ENCODE measurements at places on chromosomes 6 and 20.

GRCh38 chr6:41581381-41581991, 35.3 kb downstream of the FOXP4 start:
- no peak for DNase-seq

DNA sequence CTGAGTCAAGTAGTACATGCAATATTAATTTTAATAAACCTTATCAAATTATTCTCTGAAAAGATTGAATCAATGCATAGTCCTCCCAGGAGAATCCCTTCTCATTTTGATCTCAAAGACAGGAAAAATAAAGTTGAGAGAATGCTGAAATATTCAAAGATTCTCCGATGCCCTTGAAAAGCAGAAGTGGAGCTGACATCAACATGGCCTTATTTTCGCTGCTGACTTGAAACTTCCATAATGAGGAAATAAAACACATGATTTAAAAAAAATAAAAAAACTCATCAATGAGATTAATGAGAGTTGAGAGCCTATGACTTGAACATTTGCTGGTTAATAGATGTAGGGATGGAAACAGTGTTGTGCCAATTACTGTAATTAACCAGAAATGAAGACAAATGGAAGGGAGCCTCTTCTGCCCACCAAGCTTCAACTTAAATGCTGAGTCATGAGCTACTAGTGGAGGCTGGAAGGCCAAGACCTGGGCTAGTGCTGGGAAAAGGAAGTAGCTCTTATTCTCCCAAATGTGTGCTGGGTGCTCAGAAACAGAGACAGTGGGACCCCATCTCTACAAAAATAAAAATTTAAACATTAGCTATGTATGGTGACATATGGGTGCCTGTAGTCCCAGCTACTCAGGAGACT, 139.9 kb downstream of the BFSP1 start:
- DNase-seq = no peak

DNA sequence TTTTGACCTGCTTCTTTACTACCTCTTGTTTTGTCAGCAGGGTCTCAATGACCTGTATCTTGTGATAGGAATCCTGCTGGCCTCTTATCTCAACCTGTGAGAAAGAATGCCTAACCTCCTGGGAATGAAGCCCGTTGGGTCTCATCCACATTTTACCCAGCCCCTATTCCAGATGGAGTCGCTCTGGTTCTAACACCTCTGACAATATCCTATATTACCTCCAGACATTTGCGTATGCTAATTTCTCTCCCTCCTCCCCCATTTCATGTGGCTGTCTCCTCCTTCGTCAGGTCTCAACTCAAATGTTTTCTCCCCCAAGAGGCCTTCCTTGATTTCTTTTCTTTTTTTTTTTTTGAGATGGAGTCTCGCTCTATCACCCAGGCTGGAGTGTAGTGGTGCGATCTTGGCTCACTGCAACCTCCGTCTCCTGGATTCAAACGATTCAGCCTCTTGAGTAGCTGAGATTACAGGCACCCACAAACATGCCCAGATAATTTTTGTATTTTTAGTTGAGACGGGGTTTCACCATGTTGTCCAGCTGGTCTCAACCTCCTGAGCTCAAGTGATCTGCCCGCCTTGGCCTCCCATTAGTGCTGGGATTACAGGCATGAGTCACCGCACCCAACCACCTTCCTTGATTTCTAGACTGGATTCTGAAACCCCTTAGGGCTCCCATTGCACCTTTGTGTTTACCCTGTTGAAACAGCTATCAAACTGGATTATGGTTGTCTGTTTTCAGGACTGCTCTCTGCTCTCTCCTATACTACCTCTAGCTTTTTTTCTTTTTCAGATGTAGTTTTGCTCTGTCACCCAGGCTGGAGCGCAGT, 49.5 kb upstream of the B4GALT5 start:
- no peak for DNase-seq

DNA sequence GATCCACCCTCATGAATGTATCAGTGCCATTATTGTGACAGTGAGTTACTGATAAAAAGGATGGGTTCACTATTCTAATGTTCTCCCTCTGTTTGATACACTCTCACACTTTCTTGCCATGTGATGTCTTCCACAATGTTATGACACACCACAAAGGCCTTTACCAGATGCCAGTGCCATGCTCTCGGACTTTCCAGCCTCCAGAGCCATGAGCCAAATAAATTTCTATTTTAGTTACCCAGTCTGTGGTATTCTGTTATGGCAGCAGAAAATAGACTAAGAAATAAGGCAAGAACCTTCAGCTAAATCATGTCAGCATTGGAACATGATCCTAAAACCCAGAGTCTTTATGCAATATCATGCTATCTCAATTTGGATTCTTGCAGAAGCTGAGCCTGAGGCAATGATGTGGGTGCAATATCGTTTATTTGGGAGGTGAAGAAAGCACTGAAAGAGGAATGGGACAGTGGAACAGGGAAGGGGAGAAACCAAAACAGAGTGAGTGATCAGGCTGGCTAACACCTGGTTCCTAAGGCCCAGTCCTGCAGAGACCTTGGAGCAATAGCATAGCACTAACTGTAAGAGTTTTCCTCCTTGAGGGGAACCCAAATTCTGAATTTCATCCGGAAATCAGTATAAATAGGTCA, 130.4 kb upstream of the LRFN2 start:
- no peak for DNase-seq

DNA sequence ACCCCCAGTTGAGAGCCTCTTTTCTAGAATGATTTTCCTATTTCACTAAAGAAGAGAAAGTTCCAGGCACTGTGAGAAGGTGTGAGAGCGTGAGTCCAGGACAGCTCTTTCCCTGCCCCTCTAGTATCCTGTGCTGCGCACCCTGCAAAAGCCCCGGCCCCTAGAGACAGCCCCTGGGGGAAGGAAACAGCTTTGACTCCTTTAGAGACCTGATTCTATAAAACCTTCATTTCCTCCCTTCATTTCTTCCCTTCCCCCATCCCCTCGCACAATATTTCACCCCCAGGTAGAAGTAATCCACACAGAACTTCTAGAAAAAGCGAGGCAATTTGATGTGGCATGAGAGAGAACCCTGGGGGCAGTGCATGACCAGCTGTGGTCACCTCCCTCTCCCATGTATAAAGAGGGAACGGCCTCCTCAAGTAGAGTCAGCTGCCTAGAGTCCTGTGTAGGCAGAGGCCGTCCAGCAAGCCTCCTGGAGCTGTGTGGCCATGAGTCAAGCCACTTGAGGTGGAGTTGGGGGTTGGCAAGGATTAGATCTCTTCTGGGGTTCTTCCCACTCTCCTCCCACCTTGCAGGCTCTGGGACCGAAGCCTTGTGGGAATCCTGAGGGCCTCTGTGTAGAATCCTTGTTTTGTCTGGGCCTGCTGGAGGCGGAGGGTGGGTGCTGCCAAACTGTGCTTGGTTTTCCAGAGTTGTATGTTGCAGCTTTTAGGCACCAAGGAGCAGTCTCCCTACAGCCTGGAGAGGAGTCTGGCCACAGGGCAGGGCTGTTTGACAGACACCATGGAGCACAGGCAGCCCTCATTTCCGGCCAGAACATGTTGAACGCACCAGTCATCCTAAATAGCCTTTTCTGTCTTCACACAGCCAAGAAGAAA, 41.7 kb downstream of the CHMP4B start:
- no peak for DNase-seq

DNA sequence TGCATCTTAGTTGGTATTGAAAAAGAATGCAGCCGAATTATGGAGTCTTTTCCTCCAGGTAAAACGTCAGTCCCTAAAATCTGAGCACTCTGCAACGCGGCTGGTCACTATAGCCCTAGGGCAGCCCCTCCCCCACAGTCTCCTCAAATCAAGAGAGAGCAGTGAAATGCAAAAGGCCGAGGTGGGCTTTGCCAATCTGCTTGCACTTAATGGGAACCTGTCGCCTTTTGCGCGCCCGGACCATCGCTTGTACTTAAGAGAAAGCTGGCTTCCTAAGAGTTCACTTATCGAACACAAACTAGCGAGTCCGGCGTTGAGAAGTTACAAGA, 447 bp downstream of the MCM3 start:
- no peak for DNase-seq

- DNase-seq = no peak
These were observed 21.9 kb upstream of the TAF8 start for GRCh38 chr6:42028234-42029061.

DNA sequence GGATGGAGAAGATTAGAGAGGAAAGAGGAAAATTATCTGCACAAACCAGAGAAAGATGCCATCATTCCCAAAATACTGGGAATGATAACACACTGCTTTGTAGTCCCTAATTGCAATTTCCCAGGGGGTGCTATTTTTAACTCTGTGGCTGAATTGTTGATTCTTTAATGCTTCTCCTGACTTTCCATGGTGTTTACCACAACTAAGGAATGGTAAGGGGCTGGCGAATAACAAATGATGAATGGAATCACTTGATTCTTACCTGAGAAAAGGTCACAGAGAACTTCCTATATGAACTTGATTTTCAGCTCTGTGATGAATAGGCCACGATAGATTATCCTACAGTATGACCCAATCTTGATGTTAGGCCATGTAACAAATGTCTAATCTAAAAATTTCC, 22.0 kb upstream of the IGF2R start:
- no peak for DNase-seq

DNA sequence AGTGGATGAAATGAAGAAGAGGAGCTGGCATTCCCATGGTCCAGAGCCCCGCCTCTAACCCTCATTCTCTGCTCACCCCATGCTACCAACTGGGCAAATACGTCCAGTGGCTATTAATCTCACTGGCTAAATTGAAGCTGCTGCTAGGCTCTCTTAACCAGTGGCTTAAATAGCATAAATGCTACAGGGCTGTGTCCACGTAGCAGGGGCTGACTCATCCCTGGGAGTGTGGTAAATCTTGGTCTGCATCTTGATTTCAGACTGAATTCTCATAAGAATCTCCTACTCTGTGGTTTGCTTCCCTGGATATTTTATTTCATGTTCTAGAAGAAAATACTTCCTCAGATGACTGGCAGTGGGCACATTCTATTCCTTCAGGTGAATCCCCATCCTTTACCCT, 193.1 kb upstream of the ARG1 start:
- DNase-seq = no peak

DNA sequence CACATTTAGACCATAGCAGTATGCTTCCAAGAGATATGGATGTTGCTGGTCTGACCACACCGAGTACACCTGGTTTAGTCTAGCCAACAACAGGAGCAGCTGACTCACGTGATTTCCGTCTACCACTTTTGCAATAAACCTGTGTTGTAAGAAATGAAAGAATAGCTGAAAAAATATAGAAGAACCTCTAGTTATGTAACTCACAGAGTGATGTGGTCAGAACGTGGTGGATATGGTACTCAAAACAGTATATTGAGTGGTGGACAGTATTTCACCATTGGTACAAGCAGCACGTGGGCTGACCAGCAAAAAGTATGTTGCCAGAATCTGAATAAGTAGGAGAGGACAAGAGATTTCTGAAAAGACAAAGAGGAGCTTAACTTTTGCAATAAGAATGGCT, 226.9 kb downstream of the TBC1D7 start:
- no peak for DNase-seq

DNA sequence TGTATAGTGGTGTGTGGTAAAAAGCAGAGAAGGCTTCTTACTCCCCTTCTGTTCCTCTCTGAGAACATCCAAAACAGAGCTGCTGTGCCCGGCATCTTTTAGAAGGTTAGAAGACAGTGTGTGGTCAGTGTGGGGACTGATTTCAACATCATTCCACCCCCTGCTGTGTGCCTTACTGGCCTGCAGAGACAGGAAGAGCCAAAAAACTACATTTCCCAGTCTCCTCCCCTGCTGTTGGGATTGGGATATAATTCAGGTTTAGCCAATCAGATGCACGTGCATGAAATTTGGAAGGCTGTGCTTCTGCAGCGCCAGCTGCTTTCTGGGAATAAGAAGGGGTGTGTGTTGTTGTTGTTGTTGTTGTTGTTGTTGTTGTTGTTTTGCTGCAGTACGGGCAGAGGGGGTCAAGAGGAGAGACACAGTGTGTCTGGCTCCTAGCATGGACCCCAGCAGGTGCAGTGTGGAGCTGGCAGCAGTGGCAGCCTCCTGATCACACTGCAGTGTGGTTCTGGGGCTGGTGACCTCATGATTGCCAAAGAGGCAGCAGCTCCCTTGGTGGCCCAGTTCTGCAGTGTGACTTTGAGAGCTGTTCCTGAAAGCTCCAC, 74.7 kb downstream of the MRPL14 start:
- DNase-seq = no peak

- DNase-seq = no peak
These were observed 226.8 kb downstream of the EYA4 start for GRCh38 chr6:133467982-133468380.

DNA sequence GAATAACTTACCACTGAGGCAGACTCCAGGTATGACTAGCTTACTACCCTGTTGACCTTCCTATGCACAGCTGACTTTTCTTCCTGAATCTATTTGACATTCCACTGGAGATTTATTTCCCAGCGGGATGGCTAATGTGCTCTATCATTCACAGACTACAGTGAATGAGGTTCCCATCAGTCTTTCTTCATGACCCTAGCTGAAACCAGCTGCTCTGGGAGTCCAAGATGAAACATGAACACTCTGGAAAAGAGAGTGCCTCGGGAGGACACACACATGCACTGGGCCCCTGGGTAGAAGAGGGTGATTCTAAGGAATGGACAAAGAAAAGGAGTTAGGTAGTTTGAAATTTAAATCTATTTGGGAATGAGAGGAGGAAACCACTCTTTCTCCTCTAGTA, 82.6 kb upstream of the DST start:
- DNase-seq = no peak

GRCh38 chr6:92849636-92850035, 569.7 kb downstream of the EPHA7 start:
- DNase-seq = no peak

DNA sequence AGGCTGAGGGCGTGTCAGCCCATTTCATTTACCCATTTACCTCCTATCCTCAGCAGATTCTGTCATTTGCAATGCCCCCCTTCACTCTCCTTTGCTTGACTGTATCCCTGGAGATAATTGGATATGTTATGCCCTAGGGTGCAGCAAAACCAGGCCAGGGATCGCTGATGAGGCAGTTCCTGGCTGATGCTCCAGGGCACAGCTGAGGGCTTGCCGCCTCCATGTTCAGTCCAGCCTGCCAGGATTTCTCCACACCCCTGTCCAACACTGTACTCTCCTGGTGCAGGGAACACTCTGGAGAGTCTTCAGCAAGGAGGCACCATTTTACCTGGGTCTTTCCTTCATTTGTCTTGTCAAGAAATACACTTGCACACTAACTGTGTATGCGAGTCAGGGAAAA, 532.1 kb upstream of the CHD6 start:
- no peak for DNase-seq
